Left renal pelvis (tissue), 4 donors: ENCODE measurements at places on chromosomes 7 and 10.

GRCh38 chr7:540997-541396 lies 21.4 kb upstream of the PDGFA start:
- DNase-seq = no peak

- no peak for DNase-seq
These were observed 5.6 kb downstream of the MGAM start for GRCh38 chr7:142001163-142001874.

DNA sequence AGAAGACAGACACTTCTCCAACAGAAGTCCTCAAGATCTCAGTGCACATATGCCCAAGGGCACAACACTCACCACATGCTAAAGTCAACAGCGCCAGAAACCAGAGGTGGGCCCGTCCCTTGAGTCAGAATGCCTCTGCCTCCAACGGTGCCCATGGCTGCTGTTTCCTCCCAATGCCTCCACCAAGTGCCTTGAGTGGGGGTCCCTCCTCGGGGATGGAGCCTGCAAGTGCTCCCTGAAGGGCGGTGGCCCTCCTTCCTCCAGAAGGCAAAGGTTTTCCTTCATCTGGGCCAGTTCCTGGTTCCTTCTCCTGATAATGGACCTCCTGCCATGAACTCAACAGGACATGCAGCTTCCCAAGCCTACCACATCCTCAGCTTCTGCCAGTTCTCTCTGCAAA lies 58.5 kb downstream of the TNS3 start:
- DNase-seq = no peak

DNA sequence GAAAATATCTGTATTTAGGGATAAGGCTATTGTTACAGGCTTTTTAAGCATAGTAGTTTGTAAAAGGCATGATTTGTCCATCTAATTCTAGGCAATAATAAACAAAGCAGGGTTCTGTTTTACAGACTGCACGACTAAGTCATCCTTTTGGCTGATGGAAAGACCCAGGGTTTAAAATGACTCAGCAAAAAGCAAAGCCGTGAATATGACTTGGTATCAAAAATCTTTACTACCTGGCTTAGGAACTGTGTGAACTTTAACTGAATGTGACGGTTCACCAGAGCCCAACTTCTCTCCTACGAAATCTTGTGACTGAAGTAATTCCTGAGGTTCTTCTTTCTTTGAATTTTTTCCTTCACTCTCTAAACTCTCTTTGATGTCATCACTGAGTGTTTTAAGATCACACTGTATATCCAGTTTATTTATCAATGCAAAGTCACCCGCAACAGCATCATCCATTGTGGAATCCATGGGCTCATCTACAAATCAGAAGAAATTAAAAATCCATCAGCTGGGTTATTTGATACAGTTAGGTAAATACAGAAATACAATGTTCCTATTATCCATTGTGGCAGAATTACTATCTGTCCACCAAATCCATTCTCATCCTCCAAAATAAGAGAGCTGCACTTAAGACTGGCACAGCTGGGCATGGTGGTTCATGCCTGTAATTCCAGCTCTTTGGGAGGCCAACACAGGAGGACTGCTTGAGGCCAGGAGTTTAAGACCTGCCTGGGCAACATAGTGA lies 17.0 kb downstream of the ATE1 start:
- no peak for DNase-seq
